AML-193 (cell line): ENCODE measurements at places on chromosomes 13 and 19.
A peak's percentile ranks its signal among the peaks of the same experiment; 100 is the strongest.

- no peak for DNase-seq
These were observed 124.6 kb downstream of the COL4A2 start for GRCh38 chr13:110431425-110432294.

DNA sequence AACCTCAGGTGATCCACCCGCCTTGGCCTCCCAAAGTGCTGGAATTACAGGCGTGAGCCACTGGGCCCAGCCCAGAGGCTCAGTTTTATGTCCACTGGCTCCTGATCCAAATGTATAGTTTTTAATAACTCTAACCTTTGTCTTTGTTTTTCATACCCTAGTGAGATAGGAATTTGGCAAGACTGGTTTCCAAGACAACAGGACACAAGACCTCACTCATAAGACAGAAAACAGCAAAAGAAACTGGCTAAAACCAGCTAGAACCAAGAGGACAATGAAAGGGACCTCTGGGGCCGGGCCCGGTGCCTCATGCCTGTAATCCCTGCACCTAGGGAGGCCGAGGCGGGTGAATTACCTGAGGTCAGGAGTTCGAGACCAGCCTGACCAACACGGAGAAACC is 27.6 kb downstream of the CPT1C start:
- DNase-seq: no peak

DNA sequence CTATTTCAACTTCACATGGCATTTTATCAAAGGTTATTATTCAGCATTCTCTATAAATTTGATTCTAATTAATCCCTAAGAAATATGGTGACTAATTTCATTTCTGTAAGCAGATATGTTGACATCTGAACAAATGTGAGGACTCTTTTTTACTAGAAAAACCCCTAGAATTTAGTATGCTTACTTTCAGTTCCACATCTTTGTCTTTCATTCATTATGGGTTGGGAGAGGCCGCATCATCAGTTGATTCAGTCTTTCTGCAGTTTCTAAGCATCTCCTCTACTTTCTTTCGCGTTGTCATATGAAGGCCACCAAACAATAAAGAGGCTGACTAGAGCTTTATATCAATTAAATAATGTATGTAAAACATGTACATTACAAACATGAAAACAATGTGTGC is 55.4 kb upstream of the MTIF3 start:
- no peak for DNase-seq

GRCh38 chr13:91817250-91817649 is 418.8 kb downstream of the GPC5 start:
- no peak for DNase-seq

DNA sequence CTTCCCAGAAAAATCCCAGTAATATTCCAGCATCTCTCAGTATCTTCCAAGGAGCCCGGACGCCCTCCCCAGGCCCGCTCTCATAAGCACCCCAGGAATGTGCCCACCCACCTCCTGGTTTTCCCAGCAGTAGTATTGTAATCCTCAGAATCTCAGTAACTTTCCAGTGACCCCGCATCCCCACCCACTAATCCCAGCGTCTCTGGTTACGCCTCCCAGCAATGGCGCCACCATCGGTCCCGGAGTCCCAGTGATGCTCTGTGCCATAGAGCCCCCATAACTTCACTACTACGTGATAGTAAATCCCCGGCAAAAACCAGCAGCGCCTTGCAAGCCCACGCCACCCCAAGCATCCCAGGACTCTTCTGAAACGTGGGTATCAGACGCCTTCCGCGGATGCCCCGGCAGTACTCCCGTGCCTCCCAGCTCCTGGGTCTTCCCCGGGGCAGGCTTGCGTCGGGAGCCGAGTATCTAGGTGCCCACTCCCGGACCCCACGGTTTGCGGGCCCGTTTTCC is 928 bp upstream of the PNPLA6 start:
- DNase-seq: no peak

GRCh38 chr13:32098272-32098671 is 66.7 kb downstream of the FRY start:
- DNase-seq: no peak

DNA sequence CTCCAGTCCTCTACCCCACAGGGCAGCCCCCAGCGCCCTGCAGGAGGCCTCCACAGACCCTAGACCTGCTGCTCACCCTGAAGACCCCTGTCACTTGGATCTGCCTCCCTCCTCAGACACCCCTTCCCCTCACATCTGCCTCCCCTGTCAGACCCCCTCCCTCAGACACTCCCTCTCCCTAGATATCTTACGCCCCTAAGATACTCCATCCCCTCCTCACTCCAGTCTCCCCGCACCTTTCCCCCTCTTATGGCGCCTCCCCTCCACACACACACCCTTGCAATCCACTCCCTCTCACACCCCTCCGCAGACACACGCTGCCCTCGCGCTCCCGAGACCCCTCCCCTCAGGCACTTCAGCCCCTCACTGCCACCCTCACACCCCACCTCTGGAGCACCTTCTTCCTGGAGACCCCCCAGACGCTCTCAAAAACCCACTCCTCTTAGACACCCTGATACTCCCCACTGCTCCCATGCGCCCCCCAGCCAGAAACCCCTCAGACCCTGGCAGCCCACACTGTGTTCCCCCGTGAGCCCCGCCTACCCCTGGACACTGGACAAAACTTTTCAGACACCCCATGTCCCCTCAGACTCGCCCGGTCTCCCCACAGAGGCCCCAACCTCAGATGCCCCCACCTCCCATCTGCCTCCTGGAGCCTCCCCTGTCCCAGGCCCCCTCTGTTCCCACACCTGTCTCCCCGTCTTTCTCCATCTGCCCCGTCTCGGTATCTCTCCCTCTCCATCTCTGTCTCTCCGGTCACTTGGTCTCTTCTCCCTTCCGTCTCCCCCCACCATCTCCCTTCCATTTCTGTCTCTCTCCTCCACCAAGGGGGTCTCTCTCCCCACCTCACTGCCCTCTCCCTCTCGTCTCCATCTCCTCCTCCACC is 14.5 kb downstream of the ERFL start:
- DNase-seq: no peak

- peak; percentile 98 for DNase-seq
These were observed 57.9 kb downstream of the ELF1 start for GRCh38 chr13:40961214-40961613.

DNA sequence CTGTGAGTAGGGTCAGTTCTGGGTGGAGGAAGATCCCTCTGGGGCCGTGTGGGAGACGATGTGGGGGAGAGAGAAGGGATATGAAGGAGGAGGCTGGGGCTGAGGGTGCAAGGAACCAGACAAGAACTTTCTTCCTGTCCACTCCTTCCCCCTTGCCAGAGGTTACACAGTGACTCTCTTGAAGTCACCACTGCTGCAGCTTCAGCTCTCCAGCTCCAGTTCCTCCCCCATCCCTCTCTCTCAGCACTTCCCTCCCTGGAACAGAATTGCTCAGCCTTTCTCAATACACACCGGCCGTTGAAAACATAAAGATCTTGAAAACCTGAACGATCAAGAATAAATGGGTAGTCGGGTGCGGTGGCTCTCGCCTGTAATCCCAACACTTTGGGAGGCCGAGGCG is 5.1 kb downstream of the ZSWIM9 start:
- no peak for DNase-seq

GRCh38 chr13:107360010-107360409 is 792.1 kb upstream of the ARGLU1 start:
- no peak for DNase-seq

- no peak for DNase-seq
These were observed 474 bp upstream of the FAM174C start for GRCh38 chr19:1274852-1275259.

- DNase-seq: no peak
These were observed 90.9 kb downstream of the GJA3 start for GRCh38 chr13:20069956-20070355.

- DNase-seq: no peak
These were observed 4.2 kb downstream of the ATP4A start for GRCh38 chr19:35559281-35559659.

DNA sequence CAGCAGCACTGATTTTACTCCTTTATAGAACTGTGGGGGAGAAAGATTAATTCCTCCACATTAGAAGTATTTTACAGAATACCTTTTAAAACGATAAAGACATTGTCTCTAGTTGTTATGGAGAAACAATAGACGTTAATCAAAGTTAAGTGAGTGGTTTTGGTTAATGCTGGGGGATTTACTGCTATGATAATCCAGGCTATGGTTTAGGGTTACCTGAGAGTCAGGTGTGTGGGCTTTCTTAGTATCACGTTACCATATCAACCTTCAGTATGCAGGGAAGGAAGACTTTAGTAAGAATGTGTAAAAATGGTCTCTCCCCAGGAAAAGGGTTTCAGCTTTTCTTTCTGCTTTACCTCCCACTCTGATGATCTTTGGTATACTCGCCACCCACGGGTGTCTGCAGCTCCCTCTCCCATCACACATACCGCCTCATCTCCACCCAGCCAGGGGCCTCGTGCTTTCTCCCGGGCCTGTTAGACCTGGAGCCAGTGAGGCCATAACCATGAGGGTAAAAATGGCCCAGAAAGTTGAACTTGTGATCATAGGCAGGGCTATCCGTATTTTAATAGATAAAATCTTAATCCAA is 45.6 kb upstream of the WDFY2 start:
- no peak for DNase-seq

DNA sequence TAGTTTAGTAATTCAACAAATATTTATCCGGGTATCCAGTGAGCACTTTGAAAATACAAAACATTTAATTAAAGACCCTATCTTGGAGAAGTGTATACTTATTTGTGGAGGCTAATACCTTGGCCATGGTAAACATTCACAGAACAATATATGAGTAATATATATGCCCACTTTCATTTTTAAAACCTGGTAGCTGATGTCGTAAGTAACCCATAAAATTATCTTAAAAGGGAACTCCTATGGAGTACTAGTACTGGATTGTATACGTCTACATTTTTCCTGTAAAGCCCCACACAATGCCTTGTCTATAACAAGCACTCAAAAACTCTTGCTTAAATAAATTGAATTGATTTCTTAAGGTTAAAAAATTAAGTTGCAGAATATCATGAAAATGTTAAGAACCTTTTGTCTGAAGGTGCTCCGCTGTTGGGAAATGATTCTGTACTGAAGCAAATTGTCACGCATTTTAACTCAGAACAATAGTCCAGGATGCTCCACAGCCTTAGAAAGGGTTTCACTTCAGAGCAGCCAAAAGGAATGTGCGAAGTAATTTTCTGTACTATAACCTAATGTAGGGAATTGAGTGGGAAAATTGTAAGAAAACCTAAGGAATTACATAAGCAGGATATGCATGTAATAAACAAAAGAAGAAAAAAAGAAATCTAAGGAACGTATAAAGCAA is 58.9 kb upstream of the C1QTNF9 start:
- DNase-seq: no peak

DNA sequence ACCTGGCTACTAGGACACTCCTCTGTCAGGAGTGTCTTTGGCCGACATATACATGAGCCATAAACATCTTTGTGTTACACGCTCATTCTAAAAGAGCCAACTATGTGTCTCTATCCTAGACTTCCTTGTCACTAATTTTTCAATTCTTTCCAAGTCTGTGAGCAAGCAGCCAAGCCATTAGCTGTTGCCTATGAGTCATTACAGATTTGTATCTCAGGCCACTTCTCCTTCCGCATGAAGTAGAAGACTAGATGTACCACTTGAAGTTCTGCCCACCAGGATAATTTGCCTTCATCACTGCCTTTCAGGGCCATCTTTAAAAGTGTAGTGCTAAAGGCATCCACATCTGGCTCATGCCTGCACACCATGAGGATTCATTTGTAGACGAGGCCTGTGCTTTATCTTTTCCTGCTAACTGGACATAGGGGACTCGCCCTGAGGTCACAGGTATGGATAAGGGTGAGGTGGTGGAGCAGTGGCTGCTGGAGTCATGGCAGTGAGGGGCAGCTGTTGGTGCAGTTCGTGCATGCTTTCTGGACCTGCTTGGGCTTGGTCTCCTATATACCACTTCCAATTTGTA is 126.1 kb upstream of the KL start:
- no peak for DNase-seq

- no peak for DNase-seq
These were observed 1.5 kb downstream of the GPC6 start for GRCh38 chr13:93227878-93228642.

GRCh38 chr13:102555914-102556553 is 40.8 kb upstream of the TPP2 start:
- DNase-seq: peak; percentile 33

GRCh38 chr19:3720349-3720917 is 12.2 kb downstream of the TJP3 start:
- no peak for DNase-seq

DNA sequence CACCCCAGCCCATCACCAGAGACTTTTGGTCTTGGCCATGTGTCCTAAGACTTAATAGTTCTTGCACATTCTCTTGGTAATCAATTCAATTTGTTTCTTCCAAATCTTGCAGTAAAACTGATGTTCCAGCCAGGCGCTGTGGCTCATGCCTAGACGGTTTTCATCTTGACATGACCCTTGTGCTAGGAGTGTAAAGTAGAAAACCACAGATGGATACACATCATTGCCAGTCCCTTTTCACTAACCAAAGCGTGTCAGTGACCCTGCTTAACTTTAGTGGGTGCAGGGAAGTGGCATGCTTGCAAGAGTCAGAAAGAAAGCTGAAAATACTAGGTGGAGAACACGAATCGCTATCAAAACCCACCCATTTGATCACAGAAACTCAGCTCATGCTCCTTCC is 18.0 kb upstream of the CD70 start:
- no peak for DNase-seq

GRCh38 chr19:4566402-4567051 is 7.0 kb upstream of the SEMA6B start:
- DNase-seq: no peak

- DNase-seq: no peak
These were observed 692 bp downstream of the RGS9BP start for GRCh38 chr19:32676186-32676894.

DNA sequence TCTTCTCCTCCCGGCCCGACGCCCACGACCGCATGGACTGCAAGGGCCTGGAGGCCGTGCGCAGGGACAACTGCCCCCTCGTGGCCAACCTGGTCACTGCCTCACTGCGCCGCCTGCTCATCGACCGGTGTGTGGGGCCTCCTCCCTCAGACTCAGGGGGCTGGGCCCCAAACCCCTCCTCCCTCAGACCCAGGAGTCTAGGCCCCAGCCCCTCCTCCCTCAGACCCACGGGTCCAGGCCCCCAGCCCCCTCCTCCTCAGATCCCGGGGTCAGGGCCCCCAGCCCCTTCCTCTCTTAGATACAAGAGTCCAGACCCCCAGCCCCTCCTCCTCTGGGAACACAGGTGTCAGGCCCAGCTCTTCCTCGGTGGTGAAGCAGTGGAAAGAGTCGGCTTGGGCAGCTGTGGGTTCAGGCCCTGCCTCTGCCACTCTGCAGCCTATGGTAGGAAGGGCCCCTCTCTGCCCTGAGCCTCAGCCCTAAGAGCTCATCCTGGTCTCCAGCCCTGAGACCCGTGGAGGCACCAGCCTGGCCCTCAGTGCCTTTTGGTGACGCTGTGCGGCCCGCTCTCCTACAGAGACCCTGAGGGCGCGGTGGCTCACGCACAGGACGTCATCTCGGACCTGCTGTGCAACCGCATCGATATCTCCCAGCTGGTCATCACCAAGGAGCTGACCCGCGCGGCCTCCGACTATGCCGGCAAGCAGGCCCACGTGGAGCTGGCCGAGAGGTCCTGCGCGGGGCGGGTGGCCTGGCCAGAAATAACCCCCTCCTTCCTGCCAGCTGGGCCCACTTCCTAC is 3.7 kb upstream of the SPIB start:
- DNase-seq: no peak

GRCh38 chr19:33814181-33815165 is 17.8 kb downstream of the KCTD15 start:
- DNase-seq: no peak
